Hepatocyte (in vitro differentiated cells): ENCODE measurements at places on chromosomes 2 and 18. TPM values are rescaled to one million over a fixed set of nuclear protein-coding genes. Genes with fewer than 3 reads are reported as not detected.

- H3K4me3 ChIP-seq = no peak overlapping the region
- H3K27ac ChIP-seq = peak overlapping the region; percentile 87
- no peaks in the 10 kb centered on the region for H3K36me3 ChIP-seq
- DNase-seq = peak; percentile 84
- H3K4me1 ChIP-seq = peaks cover 10% of the 10 kb centered on the region
- H3K27me3 ChIP-seq = no peaks in the 10 kb centered on the region
Observed at GRCh38 chr2:174787487-174788205, 23.4 kb upstream of the CHRNA1 start.

GRCh38 chr2:169047256-169048250 lies 16.4 kb upstream of the ABCB11 start:
- no peak overlapping the region for H3K4me3 ChIP-seq
- H3K27me3 ChIP-seq = no peaks in the 10 kb centered on the region
- H3K27ac ChIP-seq = no peak overlapping the region
- DNase-seq = no peak
- H3K36me3 ChIP-seq = no peaks in the 10 kb centered on the region

DNA sequence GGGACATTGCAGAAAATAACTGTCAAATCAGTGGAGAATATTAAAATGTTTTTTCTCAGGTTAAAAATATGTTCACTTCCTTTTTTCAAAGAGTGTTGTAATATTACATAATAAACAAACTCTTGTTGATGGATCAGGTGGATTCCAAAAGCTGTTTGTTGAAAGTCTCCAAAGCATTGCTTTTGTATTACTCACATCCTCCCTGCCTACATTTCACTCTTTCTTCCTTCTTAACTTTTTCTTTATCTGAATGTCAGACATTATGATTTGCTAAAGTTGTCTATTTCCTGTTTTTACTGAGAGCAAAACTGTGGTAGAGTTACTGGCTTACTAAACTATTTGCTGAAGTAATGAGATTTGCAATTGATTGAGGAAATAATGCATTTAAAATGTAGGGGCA lies 92.1 kb downstream of the CDH19 start:
- no peaks in the 10 kb centered on the region for H3K4me1 ChIP-seq
- no peak overlapping the region for H3K4me3 ChIP-seq
- no peak for DNase-seq
- H3K27ac ChIP-seq = no peak overlapping the region
- H3K27me3 ChIP-seq = no peaks in the 10 kb centered on the region
- no peaks in the 10 kb centered on the region for H3K36me3 ChIP-seq

DNA sequence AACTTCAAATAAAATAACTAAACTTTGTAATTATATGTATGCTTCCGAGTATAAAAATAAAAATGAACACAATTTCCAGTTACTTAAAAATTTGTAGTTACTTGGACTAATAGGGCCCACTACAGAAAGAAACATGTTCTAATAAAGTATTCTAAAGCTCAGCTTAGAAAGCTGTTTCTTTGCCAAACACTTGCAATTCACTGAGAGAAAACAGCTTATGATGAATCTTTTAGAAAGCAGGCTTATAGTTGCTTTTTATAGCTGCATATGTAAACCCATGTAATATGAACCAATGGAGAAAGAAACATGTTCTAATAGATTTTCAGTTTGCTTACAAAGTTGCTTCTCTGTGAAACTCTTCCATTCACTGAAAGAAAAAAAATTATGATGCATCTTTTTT lies 766.0 kb downstream of the LRP1B start:
- no peak overlapping the region for H3K4me3 ChIP-seq
- no peak for DNase-seq
- no peaks in the 10 kb centered on the region for H3K27me3 ChIP-seq
- H3K27ac ChIP-seq = no peak overlapping the region
- H3K4me1 ChIP-seq = no peaks in the 10 kb centered on the region
- H3K36me3 ChIP-seq = no peaks in the 10 kb centered on the region

Gene CYP27A1
- 34.5 and 38.8 TPM in 2 replicates for total RNA-seq

DNA sequence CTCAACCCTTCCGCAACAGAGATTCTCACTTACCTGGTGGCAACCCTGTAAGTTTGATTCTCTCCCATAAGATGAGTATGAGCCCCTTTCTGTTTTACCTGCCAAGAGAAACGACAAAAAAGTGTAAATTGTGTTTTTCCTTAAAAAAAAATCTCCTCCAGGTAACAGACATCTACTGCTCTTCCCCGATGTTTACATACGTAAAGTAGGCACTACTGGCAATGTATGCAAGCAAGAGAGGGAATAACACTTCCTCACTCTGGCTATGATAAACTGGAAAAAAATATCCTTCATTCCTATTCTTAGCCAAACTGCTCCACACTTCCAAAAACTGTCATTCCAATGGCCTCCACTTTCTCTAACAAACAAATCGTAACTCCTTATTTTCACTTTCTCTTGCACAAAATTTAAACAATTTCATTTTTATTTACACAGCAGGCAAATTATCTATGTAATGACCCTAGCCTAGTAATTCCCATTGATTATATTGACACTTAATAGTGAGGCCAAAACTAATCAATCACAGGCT lies 184.5 kb downstream of the TCF4 start:
- no peak for DNase-seq
- no peaks in the 10 kb centered on the region for H3K36me3 ChIP-seq
- no peak overlapping the region for H3K4me3 ChIP-seq
- H3K27ac ChIP-seq = peak overlapping the region; percentile 84

Gene MBP
- 21.0 and 22.1 TPM in 2 replicates for total RNA-seq

Gene ADD2
- total RNA-seq = 1.2 and 2.4 TPM in 2 replicates

- no peak overlapping the region for H3K27ac ChIP-seq
- DNase-seq = no peak
- no peaks in the 10 kb centered on the region for H3K36me3 ChIP-seq
- H3K27me3 ChIP-seq = no peaks in the 10 kb centered on the region
Observed at GRCh38 chr18:76315722-76316230, 179.3 kb downstream of the ZNF516 start.

Gene SLC35F6
- total RNA-seq = 30.2 and 40.7 TPM in 2 replicates

DNA sequence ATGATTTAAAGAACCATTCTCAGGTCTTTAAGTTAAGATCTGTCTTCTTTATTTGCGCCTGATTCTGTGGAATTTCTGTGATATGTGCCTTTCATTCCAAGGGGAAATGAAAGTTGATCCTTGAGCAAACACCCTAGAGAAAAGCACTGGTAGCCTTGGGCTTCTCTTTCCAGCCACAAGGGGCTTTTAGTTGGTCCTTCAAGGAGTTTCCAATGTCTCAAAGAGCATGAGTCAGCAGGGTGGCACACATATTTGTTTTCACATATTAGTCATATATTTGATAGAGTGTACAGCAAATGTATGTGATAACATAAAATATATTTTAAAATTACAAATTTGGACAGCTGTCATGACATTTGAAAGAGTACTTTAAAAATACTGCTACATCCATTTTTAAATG lies 339.5 kb downstream of the TXNL1 start:
- H3K4me3 ChIP-seq = no peak overlapping the region
- no peaks in the 10 kb centered on the region for H3K27me3 ChIP-seq
- DNase-seq = peak; percentile 16
- no peak overlapping the region for H3K27ac ChIP-seq

Gene ALK
- 0.20 and 0.27 TPM in 2 replicates for total RNA-seq

GRCh38 chr2:180219491-180219890 lies 212.4 kb upstream of the CWC22 start:
- H3K4me1 ChIP-seq = no peaks in the 10 kb centered on the region
- DNase-seq = no peak
- H3K36me3 ChIP-seq = no peaks in the 10 kb centered on the region
- no peak overlapping the region for H3K4me3 ChIP-seq
- no peaks in the 10 kb centered on the region for H3K27me3 ChIP-seq

- no peak overlapping the region for H3K4me3 ChIP-seq
- no peak for DNase-seq
- no peaks in the 10 kb centered on the region for H3K36me3 ChIP-seq
- no peaks in the 10 kb centered on the region for H3K4me1 ChIP-seq
- no peak overlapping the region for H3K27ac ChIP-seq
- peaks cover 12% of the 10 kb centered on the region for H3K27me3 ChIP-seq
Observed at GRCh38 chr18:63930773-63931354, 18.2 kb upstream of the HMSD start.

Gene DQX1
- total RNA-seq = 1.2 and 4.0 TPM in 2 replicates

DNA sequence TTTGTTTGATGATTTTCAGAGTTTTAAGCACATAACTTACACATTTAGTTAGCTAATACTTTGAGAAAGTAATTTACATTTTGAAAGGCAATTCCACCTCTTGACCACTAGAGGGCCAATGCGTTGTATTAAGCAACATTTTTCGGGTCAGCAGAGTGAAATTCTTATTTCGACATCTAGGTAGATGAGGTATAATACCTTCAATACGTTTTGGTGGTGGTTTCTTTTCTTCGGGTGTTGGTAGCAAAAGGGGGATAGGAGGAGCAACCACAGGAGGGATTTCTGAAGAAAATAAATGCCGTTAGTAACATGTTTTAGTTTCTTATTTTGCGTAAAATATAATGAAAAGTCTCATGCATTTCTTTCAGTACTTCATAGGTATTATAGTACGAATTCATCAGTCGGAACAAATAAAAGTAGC lies 106.3 kb downstream of the TTN start:
- H3K4me3 ChIP-seq = no peak overlapping the region
- H3K27ac ChIP-seq = no peak overlapping the region
- DNase-seq = peak; percentile 14
- H3K4me1 ChIP-seq = no peaks in the 10 kb centered on the region
- H3K27me3 ChIP-seq = no peaks in the 10 kb centered on the region

GRCh38 chr2:162085090-162085891 lies 11.3 kb upstream of the DPP4 start:
- no peaks in the 10 kb centered on the region for H3K36me3 ChIP-seq
- H3K27me3 ChIP-seq = no peaks in the 10 kb centered on the region
- H3K27ac ChIP-seq = peak overlapping the region; percentile 83
- peak; percentile 48 for DNase-seq
- H3K4me3 ChIP-seq = no peak overlapping the region

DNA sequence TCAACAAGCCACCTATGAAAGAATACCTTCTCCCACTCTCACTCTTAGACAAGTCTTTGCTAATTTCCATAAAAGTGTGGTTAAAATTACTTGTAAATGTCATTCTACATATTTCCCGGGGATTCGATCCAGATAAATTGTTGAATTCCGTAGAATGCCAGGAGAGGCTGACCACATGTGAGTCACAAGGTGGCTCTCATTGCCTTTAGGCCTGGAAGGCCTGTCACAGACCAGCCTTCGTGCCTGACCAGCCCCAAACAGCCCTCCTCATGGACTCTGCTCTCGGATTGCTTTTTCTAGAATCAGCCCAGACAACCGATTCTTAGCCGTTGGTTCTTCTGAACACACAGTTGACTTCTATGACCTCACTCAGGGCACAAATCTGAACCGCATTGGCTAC lies 86.0 kb downstream of the RTN4 start:
- no peak overlapping the region for H3K27ac ChIP-seq
- DNase-seq = no peak
- no peaks in the 10 kb centered on the region for H3K27me3 ChIP-seq
- H3K4me3 ChIP-seq = no peak overlapping the region
- no peaks in the 10 kb centered on the region for H3K4me1 ChIP-seq
- H3K36me3 ChIP-seq = no peaks in the 10 kb centered on the region

Gene SERPINB4
- total RNA-seq = not detected in 2 replicates

Gene DSC3
- total RNA-seq = 29.3 and 39.7 TPM in 2 replicates

Gene UCN
- 1.4 and 2.9 TPM in 2 replicates for total RNA-seq

GRCh38 chr2:239267288-239267951 lies 133.4 kb downstream of the HDAC4 start:
- no peaks in the 10 kb centered on the region for H3K36me3 ChIP-seq
- DNase-seq = no peak
- H3K4me1 ChIP-seq = peaks cover 49% of the 10 kb centered on the region
- H3K27me3 ChIP-seq = no peaks in the 10 kb centered on the region
- H3K4me3 ChIP-seq = no peak overlapping the region

DNA sequence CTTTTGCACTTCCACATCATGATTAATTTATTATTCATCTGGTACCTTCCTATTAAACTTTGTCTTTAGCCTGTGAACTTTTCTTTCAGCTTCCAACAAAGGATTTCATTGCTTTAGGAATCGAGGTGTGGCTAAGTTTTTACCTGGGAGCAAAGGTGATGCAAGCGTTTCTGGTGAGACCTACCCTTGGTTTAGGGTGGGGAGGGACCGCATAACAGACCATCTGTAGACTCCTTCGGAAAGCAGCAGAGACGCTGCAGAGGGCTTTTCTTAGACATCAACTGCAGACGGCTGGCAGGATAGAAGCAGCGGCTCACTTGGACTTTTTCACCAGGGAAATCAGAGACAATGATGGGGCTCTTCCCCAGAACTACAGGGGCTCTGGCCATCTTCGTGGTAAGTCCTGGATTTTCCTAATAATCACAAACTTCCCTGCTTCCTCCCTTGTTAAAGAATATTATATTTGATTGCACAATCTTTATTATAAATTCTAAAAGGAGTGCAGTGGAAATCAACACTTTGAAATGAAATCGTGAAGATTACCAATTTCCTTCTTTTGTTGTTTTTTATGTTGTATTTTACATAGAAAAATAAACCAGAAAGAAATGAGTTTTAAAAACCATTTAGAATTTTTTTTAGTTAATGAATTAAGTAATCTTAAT lies at the start of gene DSG3:
Gene DSG3 (plus strand): TSS at position 212 of the 662 bp plus-strand sequence. CDS start 137 bp downstream, at position 349.
- H3K27me3 ChIP-seq = no peaks in the 10 kb centered on the region
- no peak within 1 kb of the TSS for H3K4me3 ChIP-seq
- no peak within 1 kb of the TSS for H3K27ac ChIP-seq
- no peaks in the 10 kb centered on the region for H3K36me3 ChIP-seq

DNA sequence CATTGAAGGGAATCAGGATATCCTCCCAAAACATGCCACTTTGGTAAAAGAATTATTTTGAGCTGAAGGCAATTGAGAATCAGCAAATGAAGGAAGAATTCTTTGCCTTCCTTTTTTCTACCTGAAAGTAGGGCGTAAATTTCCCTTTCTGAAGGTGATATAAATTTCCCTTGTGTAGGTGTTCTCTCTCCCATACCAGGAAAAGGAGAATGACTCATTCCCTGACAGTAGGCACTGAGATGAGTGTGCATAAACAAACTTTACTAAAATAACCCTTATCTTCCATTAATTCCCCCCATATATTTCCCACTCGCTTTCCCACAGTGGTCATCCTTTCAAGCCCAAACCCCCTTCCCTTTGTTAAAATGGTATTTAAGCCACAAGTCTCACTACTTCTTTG lies 1339.0 kb downstream of the LRP1B start:
- no peak overlapping the region for H3K4me3 ChIP-seq
- no peaks in the 10 kb centered on the region for H3K36me3 ChIP-seq
- no peaks in the 10 kb centered on the region for H3K27me3 ChIP-seq
- H3K4me1 ChIP-seq = no peaks in the 10 kb centered on the region

DNA sequence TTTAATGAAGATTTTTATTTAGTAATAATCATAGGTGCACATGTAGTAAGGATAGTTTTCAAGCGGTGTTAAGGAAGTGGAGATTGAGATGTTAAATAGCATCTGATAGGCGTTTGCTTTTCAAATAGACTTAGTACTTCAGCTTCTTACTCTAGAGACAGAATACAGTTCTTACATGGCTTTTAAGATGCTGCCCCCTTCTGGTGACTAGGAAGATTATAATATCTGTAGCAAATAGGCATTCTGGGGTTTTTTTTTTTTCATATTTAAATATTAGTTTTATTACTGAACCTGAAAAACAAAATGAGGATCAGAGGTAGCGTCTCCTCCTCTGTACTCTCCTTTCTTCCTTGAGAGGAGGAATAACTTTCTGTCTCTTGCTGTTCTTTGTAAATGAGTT lies 100.2 kb downstream of the AGAP1 start:
- H3K4me3 ChIP-seq = no peak overlapping the region
- no peaks in the 10 kb centered on the region for H3K36me3 ChIP-seq
- no peak overlapping the region for H3K27ac ChIP-seq
- peak; percentile 91 for DNase-seq
- no peaks in the 10 kb centered on the region for H3K27me3 ChIP-seq
- no peaks in the 10 kb centered on the region for H3K4me1 ChIP-seq

GRCh38 chr2:225465827-225466226 lies 66.3 kb downstream of the NYAP2 start:
- H3K36me3 ChIP-seq = no peaks in the 10 kb centered on the region
- H3K27me3 ChIP-seq = no peaks in the 10 kb centered on the region
- peaks cover 8% of the 10 kb centered on the region for H3K4me1 ChIP-seq
- H3K27ac ChIP-seq = no peak overlapping the region
- H3K4me3 ChIP-seq = no peak overlapping the region
